ENCODE measurements at places on chromosomes 1 and 21.

GRCh38 chr1:151739590-151740355, 18.5 kb downstream of the RIIAD1 start:
- DNase-seq, result no peak

DNA sequence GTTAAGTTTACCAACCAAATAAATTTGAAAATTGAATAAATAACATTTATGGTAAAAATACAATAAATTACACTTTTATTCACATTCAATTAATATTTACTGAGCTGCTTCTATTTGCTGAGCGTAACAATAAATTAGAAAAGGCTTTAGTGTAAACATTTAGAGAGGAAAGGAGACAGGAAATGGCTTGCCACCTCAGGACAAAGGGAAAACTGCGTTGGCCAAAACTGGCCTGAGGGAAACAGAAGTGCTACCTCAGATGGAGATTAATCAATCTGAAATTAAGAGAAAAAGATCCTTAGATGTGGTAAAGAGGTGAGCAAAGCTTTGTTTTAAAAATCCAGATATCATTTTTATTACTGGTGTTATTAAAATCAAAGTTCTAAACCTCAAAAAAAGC, 128.0 kb downstream of the SLC44A5 start:
- DNase-seq, result no peak

DNA sequence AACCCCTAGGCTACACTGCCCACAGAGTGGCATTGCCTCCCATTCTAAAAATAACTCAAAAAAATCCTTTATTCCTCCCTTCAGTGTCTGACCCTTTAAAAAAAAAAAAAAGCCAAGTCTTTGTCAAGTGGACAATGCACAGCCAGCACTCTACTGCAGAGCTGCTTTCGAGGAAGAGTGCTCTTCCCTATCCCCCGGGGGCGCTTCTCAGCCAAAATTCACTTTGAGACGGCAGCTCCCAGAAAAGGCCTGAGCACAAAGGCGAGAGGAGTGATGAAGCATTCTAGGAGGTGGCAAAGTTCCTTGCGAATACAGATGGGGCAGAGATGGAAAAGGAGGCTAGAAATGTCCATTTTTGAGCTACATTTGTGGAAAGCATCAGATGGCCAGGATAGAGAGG, 23.3 kb downstream of the EPHA10 start:
- no peak for DNase-seq

- DNase-seq, result peak; percentile 93
Measured at GRCh38 chr1:201310986-201311355, 27.7 kb downstream of the PKP1 start.

GRCh38 chr21:36274128-36274527, 45.9 kb upstream of the MORC3 start:
- DNase-seq, result no peak

- no peak for DNase-seq
Measured at GRCh38 chr1:4177425-4178150, 277.5 kb upstream of the C1orf174 start.

DNA sequence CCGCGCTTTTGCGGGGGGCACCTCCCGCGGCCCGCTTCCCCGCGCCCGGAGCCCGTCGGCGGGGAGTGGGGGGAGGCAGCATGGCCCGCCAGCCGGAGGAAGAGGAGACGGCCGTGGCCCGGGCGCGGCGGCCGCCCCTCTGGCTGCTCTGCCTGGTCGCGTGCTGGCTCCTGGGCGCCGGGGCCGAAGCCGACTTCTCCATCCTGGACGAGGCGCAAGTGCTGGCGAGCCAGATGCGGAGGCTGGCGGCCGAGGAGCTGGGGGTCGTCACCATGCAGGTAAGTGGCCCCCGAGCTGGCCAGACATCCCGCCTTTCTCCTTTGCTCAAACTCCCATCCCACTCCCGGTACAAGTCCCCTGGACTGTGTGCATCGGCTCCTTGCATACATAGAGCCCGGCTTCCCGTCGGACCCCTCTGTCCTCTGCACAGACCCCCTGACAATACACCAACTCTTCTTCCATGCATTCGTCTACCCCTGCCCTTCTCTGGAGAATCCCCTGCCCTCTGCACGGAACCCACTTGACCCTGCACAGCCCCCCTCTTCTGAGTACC, 812 bp downstream of the CACHD1 start:
- DNase-seq, result no peak

- no peak for DNase-seq
Measured at GRCh38 chr1:9413877-9414213, 121.2 kb downstream of the SPSB1 start.

DNA sequence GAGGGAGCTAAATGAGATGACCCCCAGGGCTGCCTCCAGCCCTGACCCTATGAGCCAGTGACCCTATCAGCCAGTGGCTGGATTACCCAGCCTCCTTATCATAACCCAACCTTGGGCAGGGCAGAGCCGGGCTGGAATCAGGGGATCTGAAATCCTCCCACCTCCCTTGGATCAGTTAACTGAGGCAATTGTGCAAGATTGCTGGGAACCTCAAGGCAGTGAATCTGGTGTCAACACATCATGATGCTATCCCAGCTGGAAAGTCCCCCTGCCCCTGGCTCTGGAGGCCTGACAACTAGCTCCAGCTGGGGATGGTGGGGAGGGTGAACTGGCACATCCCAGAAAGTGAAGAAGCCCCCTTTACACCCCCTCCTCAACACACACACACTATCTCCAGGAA, 6.4 kb upstream of the TSPAN1 start:
- DNase-seq, result no peak

- peak; percentile 98 for DNase-seq
Measured at GRCh38 chr1:161511018-161511755, 5.9 kb downstream of the FCGR2A start.

DNA sequence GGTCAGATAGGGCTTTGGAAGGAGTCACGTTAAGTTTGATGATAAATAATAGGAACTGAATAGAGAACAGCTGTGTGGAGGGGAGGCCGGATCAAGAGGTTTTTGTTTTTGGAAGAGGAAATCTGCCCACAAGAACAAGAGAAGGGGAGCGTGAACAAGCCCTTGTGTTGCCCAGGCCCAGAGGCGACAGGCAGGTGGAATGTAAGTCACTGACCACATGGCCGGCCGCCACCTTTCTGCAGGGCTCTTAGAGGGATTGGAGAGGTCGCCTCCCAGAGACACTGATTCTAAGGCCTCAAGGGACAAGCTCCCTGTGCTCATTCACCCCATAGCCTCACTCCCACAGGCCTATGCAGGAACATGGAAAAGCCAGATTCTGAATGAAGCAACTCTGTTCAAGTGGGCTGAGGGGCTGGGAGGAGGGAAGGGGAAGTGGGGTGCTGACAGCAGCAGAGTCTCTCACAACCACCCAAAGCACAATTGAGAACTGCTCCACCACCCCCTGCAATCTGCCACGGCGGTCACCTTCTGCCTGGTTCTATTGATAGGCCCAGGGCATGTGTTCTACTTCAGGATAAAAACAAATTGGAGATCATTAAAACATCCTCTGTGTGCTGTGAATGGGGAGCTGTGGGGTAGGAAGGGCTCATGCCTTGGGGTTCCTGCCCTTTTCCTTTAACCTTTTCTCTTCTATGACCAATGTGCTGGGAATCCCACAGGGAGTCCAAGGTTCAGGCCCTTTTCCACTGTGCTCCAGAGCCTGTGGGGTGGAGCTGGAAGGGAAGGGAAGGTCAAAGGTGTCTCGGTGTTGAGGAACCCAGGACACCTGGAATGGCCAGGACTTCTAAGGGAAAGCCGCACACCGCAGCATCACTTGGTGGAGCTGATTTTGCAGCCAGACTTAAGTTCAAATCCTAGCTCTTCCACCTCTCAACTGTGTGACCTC, 63.3 kb upstream of the PARP1 start:
- no peak for DNase-seq

DNA sequence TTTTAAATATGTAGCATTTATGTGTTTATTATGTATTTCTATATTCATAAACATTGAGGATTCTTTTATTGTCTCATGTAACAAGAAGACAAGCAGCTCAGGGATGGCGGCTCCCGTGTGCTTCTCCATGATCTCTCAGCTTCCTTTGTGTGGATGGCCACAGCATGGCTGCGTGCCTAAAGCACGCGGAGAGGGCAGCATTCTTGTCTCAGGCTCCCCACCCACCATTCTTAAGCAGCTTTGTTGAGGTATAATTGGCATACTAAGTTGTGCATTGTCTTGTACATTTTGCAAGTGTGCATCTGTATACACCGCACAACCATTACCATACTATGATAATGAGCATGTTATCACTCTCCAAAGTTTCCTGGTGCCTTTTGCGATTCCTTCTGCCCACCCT, 81.6 kb downstream of the CAMTA1 start:
- no peak for DNase-seq

DNA sequence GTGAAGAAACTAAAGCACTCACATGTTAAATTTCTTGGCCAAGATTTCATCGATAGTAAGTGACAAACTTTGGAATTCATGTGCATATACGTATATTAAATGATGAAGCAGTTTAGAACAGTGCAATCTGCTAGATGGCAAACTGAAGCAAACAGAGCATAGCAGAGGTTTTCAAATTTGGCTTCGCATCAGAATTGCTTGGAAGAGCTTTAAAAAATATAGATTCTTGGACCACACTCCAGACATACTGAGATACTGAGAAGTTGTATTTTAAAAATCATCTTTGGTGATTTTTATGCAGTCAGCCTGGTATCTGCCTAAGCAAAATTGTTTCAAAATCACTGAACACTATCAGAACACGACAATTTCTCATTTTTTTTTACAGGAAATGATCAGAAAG, 709.2 kb downstream of the PLA2G4A start:
- no peak for DNase-seq

- no peak for DNase-seq
Measured at GRCh38 chr1:236148470-236148845, 6.1 kb downstream of the GPR137B start.

DNA sequence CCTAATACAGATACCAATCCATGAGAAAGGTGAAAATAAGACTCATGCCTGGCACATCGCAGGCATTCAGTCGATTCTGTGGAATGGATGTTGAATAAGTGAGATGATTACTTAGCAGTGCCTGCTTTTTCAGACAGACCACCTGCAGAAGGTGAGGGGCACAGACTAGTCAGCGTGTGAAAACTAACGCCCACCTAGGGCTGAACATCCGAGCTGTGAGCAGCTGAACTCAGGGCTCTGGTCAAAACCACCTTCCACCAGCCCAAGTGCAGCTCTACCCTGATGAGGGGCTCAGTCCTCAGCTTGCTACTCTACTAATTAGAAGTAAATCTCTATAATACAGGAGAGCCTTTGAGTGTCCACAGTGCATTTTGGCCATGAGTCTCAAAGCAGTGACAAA, 32.5 kb downstream of the LMX1A start:
- peak; percentile 12 for DNase-seq

GRCh38 chr21:41786509-41786987, 19.7 kb upstream of the RIPK4 start:
- DNase-seq, result no peak

- no peak for DNase-seq
Measured at GRCh38 chr1:235986869-235987268, 78.0 kb downstream of the NID1 start.

DNA sequence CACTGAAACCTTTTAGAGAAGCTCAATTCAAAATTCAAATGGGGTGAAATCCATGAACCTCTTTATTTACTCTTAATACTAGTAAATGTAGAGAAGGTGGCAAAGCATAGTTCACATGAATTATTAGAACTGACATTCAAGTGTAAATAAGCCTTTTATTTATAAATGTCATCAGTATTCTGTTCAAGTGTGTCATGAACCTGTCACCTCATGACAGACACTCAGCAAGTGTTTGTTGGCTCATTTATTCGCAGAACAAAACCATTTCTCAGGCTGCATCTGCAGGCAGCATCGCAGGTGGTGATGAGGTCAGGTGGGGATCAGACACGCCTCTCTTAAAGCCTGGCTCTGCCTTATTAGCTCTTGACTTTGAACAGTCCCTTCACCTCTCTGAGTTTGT, 116.6 kb downstream of the SETD4 start:
- peak; percentile 33 for DNase-seq

- no peak for DNase-seq
Measured at GRCh38 chr1:28173980-28174297, 2.6 kb downstream of the PTAFR start.

- no peak for DNase-seq
Measured at GRCh38 chr21:43923391-43923790, 58.4 kb downstream of the AGPAT3 start.

GRCh38 chr1:9494936-9495758, 44.1 kb upstream of the SLC25A33 start:
- peak; percentile 53 for DNase-seq

DNA sequence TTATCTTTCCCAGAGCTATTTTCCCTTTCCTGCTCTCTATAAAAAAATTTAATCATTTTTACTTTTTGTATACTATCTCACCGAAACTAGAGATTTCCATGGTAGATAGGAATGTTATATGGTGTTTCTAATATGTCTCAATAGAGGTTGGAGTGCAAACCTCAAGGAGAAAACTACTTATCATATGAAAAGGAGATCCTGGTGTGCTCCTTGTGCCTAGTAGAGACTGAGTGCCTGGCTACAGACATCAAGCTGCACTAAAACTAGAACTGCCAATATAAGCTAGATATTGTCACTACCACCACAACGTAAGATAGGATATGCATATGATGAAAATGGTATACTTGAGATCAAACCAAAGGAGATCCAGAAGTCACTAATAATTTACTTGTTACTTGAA, 67.0 kb downstream of the RGS18 start:
- no peak for DNase-seq

GRCh38 chr1:225963735-225964530, 22.9 kb upstream of the LEFTY2 start:
- no peak for DNase-seq

GRCh38 chr1:232335261-232335660, 294.7 kb downstream of the SIPA1L2 start:
- DNase-seq, result no peak

- peak; percentile 52 for DNase-seq
Measured at GRCh38 chr1:61079296-61079897, 3.0 kb upstream of the NFIA start.

- no peak for DNase-seq
Measured at GRCh38 chr1:23101887-23102286, 66.8 kb downstream of the LUZP1 start.

- DNase-seq, result no peak
Measured at GRCh38 chr1:4344065-4344732, 310.2 kb upstream of the AJAP1 start.

- no peak for DNase-seq
Measured at GRCh38 chr21:35138665-35139381, 89.7 kb upstream of the RUNX1 start.
